ENCODE measurements at places on chromosomes 1 and 21.

- DNase-seq: no peak
These were observed 73.2 kb upstream of the B3GALT2 start for GRCh38 chr1:193259636-193260035.

- DNase-seq: no peak
These were observed 84.1 kb downstream of the PLPPR5 start for GRCh38 chr1:98920441-98921110.

DNA sequence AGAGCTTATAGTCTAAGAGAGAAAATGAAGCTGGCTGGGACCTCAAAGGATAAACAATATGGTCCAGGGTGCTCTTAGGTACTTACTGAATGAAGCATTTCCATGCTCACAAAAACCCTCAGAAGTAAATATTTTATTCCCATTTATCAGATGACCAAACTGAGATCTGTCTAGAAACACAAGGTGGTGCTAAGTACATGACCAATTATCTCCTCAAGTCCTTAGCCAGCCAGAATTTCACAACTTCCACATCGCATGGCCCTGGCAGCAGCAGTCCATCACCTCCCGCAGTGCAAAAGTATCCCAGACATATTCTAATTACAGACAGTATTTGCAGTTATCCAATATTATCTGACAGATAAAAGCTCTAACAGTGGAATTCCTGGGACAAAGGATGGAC lies 321.7 kb upstream of the PROX1 start:
- no peak for DNase-seq

DNA sequence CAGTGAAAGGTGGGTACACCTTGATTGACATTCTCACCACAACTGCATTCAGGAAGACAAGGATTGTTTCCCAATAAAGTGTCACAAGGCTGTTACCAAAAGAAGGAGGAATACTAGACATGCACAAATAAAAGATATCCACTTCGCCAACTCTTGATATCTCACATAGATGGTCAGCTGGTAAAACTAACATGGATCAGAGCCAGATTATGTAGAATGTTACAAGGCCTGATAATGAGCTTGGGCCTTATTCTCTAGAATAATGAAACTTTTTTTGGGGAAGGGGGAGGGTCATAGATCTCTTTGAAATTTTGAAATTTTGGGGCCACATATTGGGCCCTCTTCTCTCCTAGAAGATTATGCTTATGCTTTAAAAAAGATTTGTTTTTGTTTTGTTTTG lies 24.9 kb downstream of the RAP1A start:
- no peak for DNase-seq

- DNase-seq: no peak
These were observed 5.6 kb upstream of the SLC5A9 start for GRCh38 chr1:48216941-48217340.

- no peak for DNase-seq
These were observed 37.6 kb downstream of the C1orf87 start for GRCh38 chr1:60035921-60036320.

DNA sequence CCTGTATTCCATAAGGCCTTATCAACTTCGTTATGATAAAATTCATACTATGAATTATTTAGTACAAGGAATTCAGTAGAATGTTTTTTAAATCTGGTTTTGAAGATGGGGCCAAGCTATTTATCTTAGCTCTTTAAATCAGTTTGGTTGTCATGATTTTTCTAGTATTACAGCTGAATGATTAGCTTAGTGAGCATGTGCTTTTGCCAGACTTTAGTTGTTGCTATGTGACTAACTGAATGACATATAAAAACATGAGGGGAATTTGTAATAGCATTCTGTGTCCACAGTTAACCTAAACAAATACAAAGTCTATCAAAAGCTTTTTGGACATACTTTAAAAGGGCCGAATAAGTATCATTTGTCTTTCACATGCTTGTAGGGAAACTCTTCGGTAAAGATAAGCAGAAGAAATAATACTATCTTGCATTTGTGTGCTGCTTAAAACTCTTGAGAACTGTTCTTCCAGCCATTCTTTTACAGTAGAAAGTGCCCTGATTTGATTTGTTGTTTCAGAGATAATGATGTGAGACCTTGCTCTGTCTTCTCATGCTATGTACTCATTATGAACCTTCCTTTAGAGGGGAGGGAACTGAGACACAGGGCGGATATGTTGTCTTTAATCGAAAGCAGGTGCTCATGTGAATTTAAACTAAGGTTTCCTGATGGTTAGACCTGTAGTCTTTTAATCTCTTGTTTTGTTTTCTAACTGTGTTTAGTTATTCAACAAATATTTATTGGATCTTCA lies 18.8 kb downstream of the NEK7 start:
- DNase-seq: no peak

DNA sequence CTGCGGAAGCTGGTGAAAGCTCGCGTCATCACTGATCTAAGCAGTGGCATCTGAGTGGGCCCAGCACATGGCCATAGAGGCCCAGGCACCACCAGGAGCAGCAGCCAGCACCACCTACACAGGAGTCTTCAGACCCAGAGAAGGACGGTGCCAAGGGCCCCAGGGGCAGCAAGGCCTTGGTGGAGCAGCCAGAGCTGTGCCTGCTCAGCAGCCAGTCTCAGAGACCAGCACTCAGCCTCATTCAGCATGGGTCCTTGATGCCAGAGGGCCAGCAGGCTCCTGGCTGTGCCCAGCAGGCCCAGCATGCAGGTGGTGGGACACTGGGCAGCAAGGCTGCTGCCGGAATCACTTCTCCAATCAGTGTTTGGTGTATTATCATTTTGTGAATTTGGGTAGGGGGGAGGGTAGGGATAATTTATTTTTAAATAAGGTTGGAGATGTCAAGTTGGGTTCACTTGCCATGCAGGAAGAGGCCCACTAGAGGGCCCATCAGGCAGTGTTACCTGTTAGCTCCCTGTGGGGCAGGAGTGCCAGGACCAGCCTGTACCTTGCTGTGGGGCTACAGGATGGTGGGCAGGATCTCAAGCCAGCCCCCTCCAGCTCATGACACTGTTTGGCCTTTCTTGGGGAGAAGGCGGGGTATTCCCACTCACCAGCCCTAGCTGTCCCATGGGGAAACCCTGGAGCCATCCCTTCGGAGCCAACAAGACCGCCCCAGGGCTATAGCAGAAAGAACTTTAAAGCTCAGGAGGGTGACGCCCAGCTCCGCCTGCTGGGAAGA lies 3.2 kb upstream of the ARTN start:
- no peak for DNase-seq

DNA sequence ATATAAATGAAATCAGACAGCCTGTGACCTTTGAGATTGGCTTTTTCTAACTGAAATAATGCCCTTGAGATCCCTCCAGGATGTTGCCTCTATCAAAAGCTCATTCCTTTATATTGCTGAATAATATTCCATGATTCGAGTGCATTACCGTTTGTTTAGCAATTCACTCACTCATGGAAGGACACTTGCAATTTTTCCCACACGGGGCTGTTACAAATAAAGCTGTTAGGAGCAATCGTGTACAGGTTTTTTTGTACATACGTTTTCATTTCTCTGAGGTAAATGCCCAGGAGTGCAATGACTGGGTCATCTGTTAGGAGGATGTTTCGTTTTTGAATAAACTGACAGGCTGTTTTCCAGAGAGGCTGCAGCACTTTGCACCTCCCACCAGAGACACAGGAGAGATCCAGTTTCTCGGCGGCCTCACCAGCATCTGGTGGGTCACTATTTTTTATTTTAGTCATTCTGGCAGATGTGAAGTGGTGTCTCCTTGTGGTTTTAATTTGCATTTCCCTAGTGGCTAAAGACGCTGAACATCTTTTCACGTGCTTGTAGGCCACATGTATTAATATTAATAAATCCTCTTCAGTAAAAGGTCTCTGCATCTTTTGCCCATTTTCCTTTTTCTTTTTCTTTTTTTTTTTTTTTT lies 11.0 kb downstream of the PRDM15 start:
- DNase-seq: no peak

DNA sequence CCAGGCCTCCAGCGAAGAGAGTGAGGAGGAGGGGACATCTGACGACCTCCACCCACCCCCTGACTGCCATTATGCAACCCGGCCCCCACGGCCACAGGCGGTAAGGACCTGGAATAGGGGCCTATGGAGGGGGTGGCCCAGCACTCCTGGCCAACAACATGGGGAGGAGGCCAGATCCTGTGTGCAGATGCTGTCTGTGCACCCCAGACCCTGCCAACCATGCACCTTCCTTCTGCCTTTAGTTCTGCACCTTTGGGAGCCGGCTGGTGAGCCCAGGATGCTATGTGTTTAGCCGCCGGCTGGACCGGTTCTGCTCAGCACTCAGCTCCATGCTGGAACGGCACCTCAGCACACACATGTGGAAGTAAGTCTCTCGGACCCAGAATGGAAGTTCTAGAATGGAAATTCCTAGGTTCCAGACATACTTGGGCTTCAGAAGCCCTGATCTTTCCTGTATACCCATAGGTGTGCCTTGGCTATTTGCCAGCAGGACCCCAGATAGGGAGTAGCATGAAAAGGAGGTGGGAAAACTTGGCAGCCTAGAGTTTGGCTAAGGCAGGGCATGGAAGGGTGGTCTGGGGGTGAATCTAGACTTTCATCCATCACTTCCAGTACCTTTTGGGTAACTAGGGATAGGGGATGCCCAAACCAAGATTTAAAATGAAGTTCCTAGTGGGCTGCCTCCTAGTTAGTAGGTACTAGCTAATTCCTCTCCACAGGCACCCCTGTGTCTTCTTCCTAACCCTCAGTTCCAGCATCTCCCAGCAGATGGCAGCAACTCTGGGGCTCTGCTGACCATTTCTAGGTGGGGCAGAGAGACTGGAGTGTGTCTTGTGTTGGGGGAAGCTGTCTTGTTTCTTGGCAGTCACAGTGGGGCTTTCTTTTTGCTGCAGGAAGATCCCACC lies 3.6 kb upstream of the CYB561D1 start:
- DNase-seq: peak; percentile 85

DNA sequence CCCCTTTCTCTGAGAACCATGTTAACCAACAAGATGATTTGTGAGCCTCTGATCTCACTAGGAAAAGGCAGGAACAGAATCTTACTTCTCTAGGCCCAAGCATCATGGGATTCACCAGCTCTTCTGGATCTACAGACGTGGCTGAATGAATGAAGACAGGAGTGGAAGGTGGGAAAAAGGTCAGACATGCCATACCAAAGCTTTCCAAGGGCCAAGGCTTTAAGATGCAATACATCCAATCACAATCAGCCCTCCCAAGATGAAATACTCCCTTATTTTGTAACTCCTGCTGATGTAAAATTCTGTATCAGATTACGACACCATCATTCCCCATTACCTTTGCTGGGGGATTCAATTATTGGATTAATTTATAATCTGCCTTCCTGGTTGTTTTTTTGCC lies 80.9 kb downstream of the SSBP3 start:
- DNase-seq: no peak

GRCh38 chr21:21231913-21232312 lies 233.7 kb downstream of the NCAM2 start:
- no peak for DNase-seq

- no peak for DNase-seq
These were observed 30.5 kb downstream of the ZBTB8OS start for GRCh38 chr1:32619701-32620485.

- no peak for DNase-seq
These were observed 44.0 kb downstream of the FAM163A start for GRCh38 chr1:179786815-179787685.

DNA sequence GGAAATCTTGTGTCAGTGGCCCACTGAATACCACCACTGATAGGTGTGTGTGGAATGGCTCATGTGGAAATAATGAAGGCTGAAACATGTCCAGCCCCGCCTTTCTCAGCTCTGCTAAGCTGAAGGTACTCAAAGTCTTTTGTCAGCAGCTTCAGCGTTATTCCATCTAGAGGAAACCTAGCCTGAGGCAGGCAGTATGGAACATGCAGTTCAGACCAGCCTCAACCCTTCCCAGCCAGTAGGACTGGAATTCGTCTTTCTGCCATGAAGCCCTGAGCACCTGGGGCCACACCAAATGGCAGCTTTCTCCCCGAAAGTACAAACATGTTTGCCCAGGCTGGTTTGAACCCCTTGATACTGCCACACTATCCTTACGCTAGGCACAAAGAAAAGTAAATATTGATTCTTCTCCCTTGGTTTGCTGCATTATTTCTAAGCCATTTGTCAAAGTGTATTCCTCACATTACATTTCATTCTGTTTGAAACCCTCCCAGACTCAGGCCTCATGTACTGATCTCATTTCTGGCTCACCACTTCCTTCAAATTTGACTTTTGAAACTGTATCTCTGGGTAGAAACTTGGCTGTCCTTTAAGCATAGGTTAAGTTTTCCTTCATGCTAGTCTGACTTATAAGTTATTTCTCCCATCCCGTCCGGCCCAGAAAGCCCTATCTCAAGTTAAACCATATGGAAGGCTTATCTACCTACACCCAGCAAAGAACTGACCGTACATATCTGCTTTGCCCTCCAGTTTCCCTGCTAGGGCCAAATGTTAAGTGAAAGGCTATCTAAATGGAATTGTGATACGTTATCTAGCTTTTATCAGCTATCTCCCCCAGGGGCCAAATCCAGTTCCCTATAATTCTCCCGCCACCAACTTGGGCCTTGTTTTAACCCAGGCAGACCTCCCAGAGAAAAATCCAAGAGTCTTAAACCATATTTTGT lies 45.7 kb upstream of the HOOK1 start:
- DNase-seq: no peak

DNA sequence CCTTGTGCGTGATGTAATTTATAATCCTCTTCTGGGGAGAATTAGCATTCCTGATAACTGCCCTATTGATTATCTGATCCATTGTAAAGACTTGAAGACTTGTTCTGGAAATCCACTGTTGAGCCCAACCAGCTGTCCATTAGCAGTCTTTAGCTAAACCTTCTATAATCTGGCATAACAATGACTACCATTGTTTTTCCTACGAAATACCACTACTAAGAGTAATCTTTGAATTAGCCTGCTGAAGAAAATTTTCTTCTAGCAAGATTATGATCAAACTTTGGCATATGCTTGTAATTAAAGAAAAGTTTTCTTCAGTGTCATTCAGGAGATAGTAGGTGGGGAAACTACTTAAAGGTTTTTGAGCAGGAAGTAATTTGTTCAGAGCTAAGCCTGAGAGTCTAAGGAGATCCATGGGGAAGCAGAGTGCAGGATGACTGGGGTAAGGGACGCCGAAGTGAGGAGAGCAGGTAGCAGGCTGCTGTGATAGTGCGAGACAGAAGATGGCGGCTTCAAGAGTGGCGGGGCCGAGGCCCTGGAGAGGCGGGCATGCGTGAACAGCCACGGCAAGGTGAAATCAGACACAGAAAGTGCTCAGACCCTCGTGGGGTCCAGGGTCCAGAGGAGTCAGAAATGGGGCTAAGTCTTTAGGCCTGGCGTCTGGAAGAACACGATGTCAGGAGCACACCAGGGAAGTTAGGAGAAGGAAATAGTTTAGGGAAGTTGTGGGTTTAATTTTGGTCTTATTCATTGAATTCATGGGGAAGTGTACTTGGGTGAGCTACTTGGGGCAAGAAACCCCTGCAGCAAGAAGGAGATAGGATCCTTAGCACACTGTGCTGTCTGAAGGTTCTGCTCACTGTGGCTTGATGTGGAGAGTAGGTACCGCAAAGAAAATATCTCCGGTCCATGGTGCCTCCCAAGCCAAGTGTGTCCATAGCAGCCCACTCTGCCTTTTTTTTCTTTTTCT lies 112.6 kb upstream of the ADAR start:
- no peak for DNase-seq

All from spinal cord (tissue), 10 donors.